HT1080 (cell line): ENCODE measurements at places on chromosomes 16 and 17. TPM values are rescaled to one million over a fixed set of nuclear protein-coding genes. Genes with fewer than 3 reads are reported as not detected.

The DNASE1L2 gene
- 2.1 and 3.7 TPM in 2 replicates for total RNA-seq

DNA sequence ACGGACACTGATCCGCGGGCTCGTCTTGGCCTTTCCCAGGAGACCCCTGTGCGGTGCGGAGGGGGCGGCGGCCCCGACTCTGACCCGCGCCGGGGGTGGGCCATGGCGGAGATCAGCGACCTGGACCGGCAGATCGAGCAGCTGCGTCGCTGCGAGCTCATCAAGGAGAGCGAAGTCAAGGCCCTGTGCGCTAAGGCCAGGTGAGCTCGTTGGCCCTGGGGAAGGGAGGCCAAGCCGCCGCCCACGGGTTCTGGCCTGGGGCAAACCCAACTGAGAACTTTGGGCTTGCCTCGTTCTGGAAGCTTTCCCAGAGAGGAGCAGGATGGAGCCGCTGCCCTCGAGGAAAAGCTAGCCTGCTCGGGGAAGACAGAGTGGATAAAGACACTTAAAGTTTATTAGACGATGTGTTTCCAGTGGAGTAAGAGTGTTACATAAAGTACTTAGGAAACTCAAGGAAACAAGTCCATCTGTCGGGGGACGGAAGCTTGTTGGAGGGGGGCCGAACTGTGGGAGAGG is 540 bp downstream of the PPP4C start:
- no peak for DNase-seq

DNA sequence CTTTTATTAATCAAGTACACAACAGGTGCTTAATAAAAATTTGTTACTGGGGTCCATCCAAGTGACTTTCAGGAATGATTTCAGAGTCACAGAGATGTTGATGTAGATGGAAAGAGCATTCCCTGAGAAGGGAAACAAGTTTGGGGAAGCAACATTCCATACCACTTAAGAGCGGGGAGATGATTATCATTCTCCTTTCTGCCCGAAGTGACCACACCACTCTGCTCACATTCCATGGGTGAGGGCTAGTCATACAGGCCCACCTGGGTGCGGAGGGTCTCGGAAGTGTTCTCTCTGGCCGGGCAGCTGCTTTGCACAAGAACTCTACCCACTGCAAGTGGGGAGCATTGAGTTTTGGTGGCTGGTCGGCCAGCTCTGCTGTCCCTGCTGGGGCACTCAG is 231.4 kb downstream of the SNX29 start:
- DNase-seq = no peak

- no peak for DNase-seq
These were observed 39.0 kb downstream of the PRKCB start for GRCh38 chr16:23874613-23875294.
